Activated T-helper 1 cell treated with Interleukin-2 at 50 U/mL for 16 hours (primary cell): ENCODE measurements at places on chromosomes 13 and 19.

GRCh38 chr13:88246239-88246638 lies 575.1 kb downstream of the SLITRK5 start:
- no peak for DNase-seq

DNA sequence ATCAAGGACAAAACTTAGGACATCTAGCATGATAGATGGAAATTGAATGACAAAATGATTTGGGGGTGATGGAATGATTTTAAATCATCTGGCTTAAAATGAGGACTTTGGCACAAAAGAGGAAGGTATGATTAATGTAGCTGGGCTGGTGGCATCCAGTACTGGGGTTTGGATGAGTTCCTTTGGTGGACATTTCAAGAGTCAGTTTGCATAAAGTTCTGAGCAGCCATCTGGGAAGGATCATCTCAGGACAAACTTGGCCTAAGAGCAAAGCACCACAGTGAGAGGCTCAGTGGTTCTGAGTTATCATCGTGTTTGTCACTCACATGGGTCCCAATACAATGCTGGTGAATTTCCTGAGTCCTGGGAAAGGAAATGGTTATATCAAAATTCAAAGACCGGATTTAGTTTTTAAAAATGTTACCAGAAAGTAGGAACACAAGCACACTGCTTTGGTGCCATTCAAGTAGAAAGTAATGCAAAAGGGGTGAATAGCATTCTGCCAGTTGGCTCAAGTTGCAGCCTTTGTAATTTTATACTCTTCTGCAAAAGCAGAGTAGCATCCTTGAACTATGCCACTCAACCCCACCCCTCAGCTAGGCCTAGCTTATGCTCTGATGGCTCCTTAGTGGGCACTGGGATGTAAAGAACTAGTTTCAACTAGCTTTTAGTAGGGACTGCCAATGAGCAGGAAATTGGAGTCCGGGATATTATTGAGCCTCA lies 219.0 kb downstream of the COG6 start:
- no peak for DNase-seq

- no peak for DNase-seq
Measured at GRCh38 chr19:16847430-16847829, 18.2 kb downstream of the SIN3B start.

DNA sequence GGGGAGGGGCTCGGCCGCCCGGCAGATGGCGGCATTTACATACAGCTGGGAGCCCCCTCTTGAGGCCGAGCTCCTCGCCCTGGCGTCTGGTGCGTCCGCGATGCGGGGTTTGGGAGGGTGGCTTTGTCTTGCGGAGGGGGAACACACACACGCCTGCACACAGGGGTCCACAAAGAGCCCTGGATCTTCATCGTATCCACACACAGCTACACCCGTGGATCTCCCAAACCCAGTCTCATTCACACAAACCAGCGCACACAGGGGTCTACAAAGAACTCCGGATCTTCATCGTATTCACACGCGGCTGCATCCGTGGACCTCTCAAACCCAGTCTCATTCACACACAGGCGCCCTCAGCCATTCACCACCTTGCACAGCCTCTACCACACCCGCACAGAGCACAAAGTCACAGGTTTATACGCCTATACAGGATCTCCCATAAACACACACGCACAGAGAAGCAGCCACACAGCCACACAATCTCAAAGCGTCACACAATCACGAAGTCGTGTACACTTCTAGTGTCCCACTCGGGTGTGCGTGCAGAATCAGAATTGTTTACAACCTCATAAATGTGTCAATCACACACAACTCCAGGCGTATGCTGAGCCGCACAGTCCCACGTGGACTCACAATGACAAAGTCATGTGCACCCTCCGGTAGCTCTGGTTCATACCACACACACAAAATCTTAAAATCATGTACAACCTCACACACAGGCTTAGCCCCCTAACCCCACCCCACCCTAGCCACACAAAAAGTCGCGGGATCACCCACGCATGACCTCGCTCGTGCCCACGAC lies 550 bp upstream of the DLL3 start:
- DNase-seq = no peak

- no peak for DNase-seq
Measured at GRCh38 chr19:42333975-42334696, 8.7 kb downstream of the MEGF8 start.

DNA sequence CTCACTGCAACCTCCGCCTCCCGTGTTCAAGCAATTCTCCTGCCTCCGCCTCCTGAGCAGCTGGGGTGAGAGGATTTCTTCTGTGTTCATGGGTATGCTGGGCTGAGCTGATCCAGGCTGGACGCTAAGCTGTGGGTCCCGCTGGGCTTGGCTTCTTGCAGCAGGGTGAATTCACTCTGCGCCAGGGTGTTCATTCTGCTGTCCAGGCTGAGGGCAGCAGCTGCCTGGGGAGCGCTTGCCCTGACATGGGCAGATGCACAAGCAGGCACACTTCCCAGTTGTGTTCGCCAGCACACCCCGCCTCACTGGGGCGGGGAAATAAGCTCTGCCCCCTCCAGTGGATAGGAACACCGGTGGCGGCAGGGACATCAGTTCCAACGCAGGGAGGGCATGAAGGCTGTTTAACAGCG lies 7.3 kb upstream of the INAFM1 start:
- DNase-seq = no peak
